ENCODE measurements at places on chromosomes 2 and 18. TPM values are rescaled to one million over a fixed set of nuclear protein-coding genes. Genes with fewer than 3 reads are reported as not detected.

DNA sequence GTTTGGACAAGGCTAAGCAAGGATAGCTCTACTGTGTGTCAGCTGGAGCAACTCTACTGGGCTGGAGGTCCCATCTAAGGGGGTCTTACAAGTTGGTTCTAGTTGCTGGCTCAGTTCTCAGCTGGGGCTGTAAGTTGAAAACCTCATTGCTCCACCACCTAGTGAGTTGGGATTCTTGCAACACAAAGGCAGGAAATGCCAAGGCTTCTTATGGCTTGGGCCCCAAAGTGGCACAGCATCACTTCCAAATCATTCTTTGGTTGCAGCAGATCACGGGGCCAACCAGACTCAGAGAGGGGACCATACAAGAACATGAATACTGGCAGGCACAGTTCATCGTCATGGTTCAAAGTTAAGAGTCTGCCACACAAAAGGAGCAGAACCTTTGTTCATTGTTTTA lies 332.7 kb downstream of the LRRTM1 start:
- DNase-seq, result no peak

DNA sequence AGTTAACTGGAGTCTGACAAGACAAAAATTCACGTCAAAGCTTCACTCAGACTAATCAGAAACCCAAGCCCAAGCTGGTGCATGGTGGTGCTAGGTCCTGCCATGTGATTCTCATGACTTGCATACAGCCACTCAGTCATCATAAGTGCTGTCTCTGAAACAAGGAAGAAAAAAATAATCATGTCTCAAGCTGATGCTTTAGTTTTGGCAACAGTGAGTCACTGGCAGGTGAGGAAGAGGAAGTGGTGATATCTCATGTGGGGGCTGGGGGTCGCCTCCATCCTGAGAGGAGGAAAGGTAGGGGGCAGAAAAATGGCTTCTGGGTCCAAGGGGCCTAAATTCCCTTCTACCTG lies 136.3 kb downstream of the TMEM163 start:
- DNase-seq, result no peak

DNA sequence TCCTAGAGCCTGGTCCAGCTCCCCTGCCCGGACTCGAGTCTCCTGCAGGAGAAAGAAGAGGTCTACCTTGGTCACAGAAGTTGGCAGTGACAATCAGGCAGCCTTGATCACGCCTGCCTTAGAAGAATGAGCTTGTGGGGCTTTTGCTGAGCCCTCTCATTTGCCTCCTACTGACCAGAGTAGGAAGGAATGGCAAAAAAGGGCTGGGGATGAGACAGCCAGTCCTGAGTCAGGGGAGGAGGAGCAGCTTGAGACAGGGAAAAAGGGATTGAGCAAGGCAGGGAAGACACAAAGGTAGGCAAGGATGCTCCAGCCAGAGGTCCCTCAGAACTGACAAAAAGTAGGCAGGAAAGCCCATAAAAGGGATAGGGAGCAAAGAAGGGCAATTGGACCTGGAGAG lies 6.0 kb downstream of the WDR54 start:
- DNase-seq, result peak; percentile 36

GRCh38 chr2:201962774-201963562 lies 70.7 kb upstream of the FZD7 start:
- DNase-seq, result no peak

DNA sequence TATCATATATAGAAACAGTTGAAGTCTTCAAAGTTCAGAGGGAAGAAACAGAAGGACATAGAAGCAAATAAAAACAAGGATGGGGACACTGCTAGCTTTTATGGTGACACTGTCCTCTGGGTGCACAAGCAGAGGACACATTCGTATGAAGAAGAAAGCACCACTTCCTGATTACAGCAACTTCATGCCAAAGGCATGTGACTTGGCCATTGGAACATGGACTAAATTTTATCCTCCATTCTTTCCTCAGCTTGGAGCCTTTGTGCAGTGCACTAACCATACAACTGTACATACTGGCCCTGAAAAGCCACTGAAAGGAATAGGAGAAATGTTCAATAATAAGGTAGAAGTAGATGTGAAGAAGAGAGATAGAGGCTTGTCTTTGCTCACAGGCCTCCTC lies 223.3 kb downstream of the MTX2 start:
- DNase-seq, result no peak

DNA sequence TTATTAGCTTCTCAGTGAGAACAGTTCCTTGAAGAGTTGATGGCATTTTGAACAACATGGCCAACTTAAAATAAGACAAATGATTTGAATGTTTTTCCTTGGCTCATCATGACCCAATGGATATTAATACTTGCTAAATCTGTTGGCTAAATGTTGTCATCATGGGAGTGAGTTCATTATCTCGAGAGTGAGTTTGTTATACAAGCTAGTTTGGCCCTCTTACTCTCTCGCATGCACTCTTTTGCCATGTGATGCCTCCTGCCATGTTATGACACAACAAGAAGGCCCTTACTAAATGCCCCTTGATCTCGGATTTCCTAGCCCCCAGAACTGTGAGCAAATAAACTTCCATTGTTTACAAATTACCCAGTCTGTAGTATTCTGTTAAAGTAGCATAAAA lies 22.9 kb upstream of the SANBR start:
- no peak for DNase-seq

Gene CPS1
- 2.2 TPM for total RNA-seq
